ENCODE measurements at places on chromosomes 5 and 9.

GRCh38 chr5:51302343-51302742 lies 80.9 kb upstream of the ISL1 start:
- no peak for DNase-seq

- no peak for DNase-seq
These were observed 82.9 kb downstream of the NREP start for GRCh38 chr5:111673891-111674626.

DNA sequence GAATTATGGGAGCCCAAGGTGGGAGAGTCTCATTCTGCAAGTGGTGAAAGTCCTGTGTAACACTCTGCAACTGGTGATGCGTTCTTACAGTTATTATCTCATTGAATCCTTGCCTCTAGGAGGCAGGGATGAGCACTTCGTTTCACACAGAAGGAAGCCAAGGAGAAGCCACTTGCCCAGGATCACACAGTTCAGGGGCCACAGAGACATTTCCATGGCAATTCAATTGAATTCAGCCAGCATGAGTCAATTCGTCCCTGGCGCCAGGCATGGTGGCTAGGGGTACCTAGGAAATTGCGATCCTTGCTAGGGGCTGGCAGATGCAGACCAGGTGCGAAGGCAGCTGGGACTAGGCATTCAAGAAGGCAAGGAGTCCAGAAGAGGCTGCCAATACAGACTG lies 26.2 kb downstream of the LHX2 start:
- peak; percentile 26 for DNase-seq

GRCh38 chr5:65144136-65144871 lies 337.4 kb downstream of the ADAMTS6 start:
- DNase-seq: no peak

- peak; percentile 56 for DNase-seq
These were observed 12.0 kb downstream of the GPSM1 start for GRCh38 chr9:136339173-136339957.

- DNase-seq: no peak
These were observed 208.8 kb upstream of the IRX2 start for GRCh38 chr5:2960294-2960693.

GRCh38 chr9:89212171-89212570 lies 33.6 kb upstream of the SHC3 start:
- DNase-seq: no peak

- DNase-seq: no peak
These were observed 1.2 kb downstream of the NIPSNAP3B start for GRCh38 chr9:104765138-104765537.

- peak; percentile 6 for DNase-seq
These were observed 62.4 kb downstream of the SLC28A3 start for GRCh38 chr9:84278130-84278529.

DNA sequence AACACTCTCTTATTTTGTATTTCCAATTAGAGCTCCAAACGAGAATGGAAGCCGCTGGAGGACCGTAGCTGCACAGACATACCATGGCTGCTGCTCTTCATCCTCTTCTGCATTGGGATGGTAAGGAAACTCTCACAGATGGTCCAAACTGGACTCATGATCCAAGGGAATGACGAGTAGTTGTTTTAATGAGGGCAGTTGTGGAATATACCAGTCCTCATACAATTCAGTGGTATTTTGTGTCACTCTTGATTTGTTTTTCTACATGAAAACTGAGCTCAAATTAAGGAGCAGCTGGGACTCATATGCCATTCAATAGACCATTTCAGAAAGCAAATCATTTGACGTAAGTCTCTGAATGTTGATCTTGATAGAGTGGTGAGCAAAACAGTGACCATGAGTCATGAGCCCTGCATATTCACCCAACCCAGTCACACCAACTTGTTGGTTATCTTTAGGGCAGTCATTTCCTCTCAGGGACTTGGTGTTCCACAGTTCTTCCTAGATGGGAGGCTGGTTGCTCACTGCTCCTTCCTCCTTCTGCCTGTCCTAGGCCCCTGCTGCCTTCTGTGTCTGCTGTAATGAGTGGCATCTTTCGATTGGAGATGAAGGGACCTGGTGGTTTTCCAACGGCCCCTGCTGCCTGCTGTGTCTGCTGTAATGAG lies 54.9 kb downstream of the SLC44A1 start:
- no peak for DNase-seq

DNA sequence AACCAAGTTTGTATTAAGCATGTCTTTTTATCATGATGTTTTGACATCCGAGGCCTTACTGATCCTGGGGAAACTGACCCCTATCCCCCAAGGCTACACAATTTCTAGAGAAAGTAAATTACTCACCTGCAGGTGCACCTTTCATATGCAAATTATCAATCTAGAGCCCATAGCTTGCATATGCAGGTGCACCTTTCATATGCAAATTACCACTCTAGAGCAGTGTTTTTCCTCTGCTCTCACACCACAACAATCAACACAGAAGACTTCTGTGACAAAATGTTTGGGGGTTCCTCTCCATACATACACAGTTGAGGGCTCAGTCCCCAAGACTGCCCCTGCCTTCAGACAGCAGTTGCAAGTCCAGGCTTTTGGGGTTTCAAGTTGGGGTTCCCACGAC lies 203.7 kb upstream of the RORB start:
- DNase-seq: no peak

DNA sequence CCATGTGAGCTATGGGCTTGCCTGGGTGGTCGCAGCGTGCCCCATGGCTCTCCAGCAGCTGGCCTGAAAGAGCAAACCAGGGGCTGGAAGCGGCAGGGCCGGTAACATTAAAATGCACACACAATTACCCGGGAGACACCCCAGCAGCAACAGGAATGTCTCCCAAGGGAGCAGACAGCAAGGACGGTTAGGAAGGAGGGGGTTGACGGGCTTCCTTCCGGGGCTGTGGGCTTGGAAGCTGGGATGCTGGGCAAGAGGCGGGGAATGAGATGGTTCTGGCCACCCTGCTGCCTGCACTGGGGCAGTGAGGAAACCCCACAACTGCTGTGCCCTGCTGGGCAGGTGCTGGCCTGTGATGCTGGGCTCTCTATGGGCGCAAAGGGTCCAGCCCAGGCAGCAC lies 71.8 kb upstream of the ADAMTS2 start:
- no peak for DNase-seq
